MG63 (cell line): ENCODE measurements at places on chromosomes 4 and X.
A peak's percentile ranks its signal among the peaks of the same experiment; 100 is the strongest.

DNA sequence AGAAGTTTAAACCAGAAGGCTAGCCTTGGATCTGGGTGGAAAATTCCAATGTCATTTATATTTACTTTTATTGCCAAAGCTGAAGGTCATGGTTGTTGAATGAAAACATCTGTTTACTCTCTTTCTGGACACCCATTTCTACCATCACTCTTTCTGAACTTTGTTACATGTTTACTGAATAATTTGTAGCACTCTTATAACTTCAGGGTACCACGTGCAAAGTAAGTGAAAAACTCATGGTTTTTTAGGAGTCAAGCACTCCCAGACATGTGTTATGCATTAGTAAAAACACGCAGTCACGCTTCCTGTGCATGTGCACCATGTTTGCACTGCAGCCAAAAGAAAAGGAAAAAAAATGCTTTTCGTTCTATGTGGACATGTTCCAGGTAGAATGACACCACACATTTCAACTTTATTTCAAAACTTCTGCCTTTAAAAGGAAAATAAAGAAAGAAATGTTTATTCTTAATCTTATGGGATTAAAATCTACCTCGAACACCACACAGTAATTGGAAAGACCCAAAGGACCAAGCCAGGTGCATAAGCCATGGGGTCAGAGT, 31.4 kb upstream of the ADH1C start:
- no peak for DNase-seq

DNA sequence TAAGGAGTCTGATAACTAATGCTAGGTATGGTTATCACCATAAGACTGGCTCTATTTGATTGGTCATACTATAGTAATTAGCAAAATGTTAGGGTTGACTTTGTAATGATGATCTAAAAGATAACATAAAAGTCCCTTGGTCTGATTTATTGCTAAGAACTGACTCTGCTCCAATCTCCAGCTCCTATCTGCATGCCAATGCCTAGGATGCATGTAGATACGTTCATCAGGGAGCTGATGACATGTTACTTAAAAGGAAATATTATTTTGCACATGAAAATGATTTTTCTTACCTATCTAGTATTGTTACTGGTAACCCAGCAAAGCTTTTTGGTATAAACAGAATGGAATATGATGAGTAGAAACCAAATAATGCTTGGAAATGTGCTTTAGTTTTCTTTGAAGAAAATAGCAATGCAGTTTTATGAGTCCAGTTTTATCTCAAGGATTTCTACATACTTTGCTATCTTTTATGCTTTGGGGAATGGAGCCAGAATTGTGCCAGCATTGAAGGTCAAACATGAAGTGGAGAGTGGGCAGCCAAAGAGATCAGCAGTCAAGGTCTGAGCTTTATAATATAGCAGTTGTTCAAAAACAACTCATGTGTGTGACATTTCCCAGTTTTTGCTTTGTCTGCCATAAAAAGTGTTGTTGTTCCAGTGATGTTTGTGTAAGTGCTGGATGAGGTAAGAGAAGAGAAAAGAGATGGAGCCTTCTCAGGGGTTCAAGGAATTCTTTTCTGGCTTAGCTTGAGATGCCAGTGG, 121.0 kb downstream of the ARHGAP24 start:
- DNase-seq = no peak

DNA sequence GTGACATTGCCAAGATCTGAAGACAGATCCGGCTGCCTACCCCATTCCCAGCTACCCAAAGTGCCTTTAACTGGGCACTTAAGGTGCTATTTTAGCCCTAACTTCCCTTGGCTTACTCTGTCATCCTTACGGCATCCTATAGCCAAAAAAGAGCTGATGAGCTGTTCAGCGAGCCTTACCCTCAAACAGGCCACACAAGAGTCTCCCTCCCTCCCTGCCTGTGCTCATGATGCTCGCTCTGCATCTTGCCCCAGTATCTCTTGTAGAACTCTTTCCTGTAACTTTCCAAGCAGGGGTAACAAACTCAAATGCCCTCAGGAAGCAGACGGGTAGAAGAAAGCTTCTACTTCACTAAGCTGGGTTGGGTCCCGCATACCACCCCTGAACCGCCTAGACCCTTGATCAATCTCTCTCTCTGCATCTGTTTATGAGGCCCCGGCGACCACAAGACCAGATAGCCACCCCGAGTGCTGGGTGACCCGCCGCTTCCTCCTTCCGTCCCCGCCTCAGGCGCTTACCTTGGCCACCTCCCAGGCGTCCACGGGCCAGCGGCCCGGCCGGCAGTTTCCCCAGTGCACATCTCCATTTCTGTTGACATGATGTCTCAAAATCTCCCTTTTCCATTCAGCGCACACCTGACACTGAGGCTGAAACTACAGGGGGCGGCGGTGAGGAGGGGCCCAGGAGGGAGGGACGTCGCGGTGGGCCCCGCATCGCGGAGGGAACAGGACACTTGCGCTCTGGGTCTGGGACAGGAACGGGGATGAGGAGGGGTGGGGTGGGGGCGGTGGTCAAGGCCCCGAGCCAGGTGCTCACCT, 663 bp downstream of the CXorf38 start:
- peak; percentile 31 for DNase-seq

DNA sequence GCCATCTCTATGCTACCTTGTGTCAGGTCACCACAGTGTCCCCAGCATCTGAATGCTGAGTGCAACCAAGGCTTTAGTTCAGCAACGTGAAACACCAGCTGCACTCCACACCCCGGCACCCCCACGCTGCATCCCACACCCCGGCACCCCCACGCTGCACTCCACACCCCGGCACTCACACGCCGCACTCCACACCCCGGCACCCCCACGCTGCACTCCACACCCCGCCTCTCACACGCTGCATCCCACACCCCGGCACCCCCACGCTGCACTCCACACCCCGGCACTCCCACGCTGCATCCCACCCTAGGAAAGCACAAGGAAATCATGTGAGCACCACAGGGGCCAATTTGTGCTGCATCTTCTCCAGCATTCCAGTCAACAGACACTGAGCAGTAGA, 199.8 kb upstream of the FRG1 start:
- no peak for DNase-seq

GRCh38 chr4:74263551-74263950, 44.7 kb upstream of the EPGN start:
- no peak for DNase-seq

- DNase-seq = no peak
These were observed 144.4 kb downstream of the ZNF674 start for GRCh38 chrX:46400530-46401443.

GRCh38 chr4:122688529-122689140, 43.9 kb upstream of the BBS12 start:
- DNase-seq = no peak

GRCh38 chrX:67651437-67652142, 107.8 kb downstream of the AR start:
- DNase-seq = no peak

- DNase-seq = peak; percentile 42
These were observed 13.1 kb upstream of the AMTN start for GRCh38 chr4:70505151-70505748.

DNA sequence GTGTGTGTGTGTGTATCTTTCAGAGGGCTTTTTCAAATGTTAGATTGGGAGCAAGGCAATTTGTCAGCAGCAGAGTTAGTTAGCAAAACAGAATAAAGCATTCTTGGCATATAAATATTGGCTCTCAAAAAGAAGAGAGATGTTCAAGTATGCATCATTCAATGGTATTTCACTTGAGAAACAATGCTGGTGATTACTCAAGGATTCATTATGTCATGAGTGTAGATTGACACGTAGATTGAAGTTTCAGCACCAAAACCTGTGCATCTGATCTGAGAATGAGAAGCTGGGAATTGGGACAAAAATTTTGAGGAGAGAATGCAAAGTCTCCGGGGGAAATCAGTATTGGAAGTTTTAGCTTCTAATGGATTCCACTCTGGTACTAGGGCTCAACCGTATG, 241.4 kb downstream of the FRMPD4 start:
- no peak for DNase-seq

DNA sequence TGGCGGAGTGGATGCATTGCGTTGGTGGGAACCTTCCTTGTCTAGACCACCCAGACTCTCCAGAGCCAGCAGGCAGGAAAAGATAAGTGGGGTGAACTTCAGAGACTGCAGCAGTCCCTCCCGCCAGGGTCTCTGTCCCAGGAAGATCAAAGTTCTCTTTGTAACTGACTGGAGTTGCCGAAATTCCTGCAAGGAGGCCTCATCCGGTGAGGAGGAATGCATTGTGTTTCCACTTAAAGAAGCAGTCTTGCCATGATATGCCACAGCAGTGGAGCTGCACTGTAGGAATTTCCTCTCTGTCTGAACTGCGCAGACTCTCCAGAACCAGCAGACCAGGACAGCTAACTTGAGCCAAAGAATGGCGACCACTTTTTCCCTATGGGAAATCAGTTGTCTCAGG, 1190.4 kb downstream of the TECRL start:
- DNase-seq = no peak

- DNase-seq = no peak
These were observed 905 bp downstream of the NSUN7 start for GRCh38 chr4:40750461-40751258.

DNA sequence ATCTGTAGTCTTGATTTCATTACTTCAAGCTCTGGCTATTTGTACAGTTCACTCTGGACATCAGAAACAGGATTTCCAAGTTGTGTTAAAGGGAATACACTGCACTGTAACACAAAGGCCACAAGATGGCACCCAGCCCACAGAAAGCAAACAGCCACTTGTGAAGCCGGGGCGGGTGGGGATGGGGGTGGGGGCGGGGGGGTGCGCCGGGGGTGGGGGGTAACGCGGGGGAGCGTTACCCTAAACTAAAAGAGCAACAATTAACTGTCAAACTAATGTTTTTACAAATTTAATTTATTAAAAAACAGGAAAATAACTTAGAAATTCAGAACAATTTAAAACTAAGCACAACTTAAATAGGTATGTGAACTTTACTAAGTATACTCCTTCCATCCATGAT, 27.3 kb downstream of the PRDX4 start:
- peak; percentile 49 for DNase-seq

- DNase-seq = no peak
These were observed 39.2 kb downstream of the FGFRL1 start for GRCh38 chr4:1050486-1051213.

- no peak for DNase-seq
These were observed 11.8 kb downstream of the IGFBP7 start for GRCh38 chr4:57098415-57098814.

DNA sequence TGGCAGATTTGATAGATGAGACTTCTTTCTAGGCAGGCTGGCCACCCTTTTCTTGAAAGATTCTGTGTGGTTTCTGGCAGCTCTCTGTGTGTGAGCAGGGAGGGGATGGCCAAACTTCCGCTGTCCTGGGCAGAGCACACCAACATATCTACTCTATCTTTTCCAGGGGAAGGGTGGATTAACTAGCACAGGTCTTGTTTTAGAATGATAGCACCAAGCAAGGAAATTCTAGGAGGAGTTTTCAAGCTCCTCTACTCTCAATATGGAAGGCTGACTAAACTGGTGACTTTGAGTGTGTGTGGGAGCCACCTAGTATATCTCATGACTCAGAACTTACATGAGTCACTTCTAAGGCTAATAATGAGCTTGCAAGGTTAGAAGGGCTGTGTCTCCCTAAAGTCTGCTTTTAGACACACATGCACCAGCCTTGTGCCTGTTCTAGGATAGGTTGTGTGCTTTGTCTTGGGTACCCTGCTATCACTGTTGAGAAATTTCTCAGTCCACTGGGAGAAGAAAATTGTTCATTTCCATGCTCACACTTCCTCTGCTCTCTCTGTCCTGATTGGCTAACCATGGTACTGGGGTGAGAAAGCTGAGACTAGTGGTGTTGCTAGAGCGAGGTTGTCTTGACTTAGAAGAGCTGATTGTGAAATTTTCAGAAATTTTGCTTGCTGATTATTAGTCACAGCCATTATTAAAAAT, 72.9 kb downstream of the YIPF6 start:
- DNase-seq = peak; percentile 1

DNA sequence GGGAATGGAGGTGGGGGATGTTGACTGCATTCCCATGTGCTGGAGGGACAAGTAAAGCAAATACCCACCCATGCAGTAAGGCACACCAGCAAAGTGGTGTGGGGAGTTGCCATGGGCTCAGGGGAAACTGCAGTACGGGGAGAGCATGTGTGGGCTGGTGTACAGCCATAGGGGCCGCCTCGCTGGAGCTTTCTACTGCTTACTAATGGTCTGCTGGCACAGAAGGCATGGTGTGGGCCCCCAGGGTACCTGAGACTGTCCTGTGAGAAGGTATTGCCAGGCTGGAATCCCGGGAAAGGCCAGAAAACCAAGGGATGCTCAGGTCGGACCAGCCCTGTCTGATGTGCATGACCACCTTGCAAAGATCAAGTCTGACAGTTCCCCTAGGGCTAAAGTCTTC, 199.1 kb downstream of the ARHGEF9 start:
- DNase-seq = no peak

DNA sequence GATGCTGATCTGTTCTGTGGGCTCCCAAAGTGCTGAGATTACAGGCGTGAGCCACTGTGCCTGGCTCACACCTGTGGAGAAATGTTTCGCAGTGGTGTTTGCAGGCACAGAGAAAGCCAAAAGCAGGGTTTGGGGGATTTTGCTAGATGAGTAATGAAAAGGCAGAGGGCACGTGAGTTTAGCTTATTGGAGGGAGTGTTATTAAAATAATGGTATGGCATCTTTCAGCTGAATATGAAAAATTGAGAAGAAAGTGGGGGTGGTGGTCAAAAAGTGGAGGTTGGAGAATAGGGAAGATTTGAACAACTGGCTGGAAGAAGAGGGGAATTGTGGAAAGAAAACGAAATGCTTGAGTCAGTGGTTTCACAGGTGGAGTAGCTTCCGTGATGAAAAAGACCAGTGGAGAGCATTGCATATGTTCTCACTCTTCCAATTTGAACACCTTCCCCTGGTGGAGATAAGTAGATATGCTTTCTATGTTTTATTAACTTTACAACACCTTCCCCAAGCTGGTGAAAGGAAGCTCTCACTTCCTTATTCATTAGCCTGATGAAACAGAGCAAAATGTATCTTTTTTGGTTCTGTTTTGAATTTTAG, 1.1 kb upstream of the CHST7 start:
- DNase-seq = no peak

DNA sequence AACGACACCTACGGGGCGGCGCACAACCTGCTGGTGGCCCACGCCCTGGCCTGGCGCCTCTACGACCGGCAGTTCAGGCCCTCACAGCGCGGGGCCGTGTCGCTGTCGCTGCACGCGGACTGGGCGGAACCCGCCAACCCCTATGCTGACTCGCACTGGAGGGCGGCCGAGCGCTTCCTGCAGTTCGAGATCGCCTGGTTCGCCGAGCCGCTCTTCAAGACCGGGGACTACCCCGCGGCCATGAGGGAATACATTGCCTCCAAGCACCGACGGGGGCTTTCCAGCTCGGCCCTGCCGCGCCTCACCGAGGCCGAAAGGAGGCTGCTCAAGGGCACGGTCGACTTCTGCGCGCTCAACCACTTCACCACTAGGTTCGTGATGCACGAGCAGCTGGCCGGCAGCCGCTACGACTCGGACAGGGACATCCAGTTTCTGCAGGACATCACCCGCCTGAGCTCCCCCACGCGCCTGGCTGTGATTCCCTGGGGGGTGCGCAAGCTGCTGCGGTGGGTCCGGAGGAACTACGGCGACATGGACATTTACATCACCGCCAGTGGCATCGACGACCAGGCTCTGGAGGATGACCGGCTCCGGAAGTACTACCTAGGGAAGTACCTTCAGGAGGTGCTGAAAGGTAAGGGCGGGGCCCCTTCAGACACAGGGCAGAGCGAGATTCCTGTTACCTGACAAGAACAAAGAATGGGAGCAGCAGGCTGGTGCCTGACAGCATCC, 11.7 kb downstream of the RPL9 start:
- DNase-seq = no peak
